ENCODE measurements at places on chromosomes 6 and 20.

- DNase-seq = no peak
Observed at GRCh38 chr20:59663513-59664060, 59.2 kb downstream of the PHACTR3 start.

GRCh38 chr20:51840865-51841264 is 38.5 kb upstream of the SALL4 start:
- DNase-seq = no peak

DNA sequence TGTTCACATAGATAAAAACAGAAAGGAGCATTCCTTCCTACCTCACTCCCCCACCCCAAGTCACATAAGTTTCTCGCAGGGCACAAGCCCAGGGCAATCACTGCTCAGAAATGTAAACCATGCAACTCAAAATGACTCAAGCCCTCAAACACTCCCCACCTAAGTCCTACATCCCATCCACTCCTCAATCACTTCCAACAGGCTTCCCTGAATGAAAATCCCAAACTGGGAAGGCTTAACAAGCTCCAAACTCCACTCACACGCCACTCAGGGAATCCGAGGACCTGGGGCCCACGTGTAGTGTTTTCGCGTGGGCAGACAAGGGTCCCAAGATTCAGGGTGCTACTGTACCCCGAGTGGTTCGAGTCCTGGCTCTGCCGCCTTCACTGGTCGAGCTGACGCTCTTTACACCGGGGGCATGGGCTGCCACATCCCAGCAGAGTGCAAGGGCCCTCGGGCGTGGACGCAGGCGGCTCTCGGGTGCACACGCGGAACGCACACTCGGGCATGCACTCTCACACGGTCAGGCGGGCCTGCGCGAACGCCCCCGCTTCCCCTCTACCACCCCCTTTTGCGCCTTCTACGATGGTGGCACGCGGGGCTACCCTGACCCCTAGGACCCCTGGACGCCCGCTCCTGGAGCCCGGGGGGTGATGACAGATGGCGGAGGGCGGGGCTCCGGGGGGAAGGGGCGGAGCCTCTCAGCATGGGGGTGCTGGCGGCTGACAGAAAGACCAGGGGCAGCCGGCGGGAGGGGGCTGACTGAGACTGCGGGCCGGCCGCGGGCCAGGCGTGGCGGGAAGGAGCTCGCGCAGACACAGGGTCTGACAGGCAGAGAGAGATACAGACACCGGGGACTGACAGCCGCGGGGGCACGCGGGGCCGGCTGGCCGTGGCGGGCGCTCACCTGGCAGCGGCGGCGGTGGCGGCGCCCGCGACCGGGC is 657 bp downstream of the ZHX3 start:
- DNase-seq = peak; percentile 64

GRCh38 chr6:109069746-109070145 is 24.9 kb downstream of the SESN1 start:
- DNase-seq = no peak

- DNase-seq = no peak
Observed at GRCh38 chr6:116159782-116160524, 34.0 kb upstream of the COL10A1 start.

- DNase-seq = no peak
Observed at GRCh38 chr6:71335544-71335943, 46.9 kb downstream of the OGFRL1 start.

DNA sequence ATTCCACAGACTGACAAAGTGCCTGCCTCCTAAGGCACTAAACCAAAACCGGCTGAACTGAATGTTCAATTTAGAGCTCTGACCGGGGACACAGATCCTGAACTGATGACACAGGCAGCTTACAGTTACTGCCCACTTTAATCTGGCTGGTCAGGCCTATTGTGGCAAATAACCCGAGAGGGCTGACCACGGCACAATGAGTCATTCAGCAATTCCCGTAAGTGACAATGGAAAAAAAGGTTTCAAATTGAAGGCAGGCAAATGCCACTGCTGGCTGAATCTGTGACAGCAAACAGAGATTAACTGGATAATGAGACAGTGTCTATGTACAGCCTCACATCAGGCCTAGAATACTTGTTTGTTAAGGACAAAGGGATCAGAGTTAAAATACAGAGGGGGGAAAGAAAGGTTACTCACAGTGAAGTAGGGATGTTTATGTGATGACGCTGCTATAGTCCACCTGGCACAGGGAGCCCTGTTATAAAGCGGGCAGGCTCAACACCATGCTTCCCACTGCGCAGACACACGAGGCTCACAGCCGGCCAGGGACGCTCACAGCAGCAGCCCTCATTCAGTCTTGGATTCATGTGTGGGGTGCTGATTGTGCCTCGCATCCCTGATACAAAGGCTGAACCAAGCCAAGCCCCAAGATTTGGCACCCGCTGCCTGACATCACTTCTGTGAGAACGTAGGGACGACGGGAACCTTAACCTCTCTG is 54.4 kb downstream of the RTN4IP1 start:
- DNase-seq = no peak

- DNase-seq = no peak
Observed at GRCh38 chr20:10625641-10626040, 48.2 kb downstream of the JAG1 start.

GRCh38 chr6:166584853-166585429 is 1.5 kb downstream of the RAMACL start:
- no peak for DNase-seq

DNA sequence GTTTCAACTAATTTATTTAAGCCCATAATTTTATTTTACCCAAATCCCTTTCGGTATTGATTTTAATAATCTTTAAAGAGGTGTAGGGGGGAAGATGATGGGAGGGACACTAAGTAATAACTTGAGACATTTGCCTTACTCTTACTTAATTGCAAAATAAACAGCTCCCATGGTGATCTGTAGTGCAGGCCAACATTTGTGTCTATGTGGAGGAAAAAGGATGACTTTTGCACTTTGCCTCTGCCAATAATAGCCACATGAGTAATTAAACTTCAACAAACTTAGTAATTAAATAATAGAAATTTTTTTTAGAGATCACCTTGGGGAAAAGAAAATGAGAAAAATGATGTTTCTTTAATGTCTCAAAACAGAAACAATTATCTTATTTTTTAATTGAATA is 29.9 kb upstream of the CD2AP start:
- no peak for DNase-seq

DNA sequence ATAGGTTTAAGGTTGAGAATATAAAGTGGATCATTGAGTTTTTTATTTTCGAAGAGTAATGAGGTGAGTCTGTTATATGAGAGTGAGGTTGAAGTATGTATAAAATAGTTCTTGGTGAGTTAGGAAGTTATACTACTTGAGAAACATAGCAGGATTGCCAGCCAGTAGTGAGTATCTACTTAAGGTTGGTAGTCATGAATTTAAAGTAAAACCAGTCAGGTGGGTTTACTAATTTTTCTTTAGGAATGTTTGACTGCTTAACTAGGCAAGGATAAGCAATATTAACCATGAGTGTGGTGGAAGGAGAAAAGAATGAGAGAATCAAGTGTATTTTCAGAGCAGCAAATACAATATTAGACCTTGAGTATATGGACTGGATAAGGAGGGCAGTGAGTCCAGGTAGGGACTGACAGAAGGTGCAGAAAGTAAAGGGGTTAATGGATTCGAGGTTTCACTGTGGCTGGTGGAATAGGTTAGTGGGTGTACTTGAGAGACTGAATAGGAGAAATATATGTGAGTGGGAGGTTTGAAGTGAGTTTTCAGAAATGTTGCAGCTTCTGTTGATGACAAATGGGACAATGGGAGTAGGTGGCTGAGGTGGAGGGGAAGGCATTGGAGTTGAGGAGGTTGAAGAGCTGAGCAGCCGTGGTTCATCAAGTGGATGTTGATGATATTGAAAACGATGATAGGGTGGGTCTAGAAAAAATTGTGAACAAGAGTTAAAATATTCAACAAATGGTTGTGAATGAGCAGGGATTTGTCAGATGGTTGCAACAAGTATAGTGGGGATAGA is 232.5 kb upstream of the ASCC3 start:
- no peak for DNase-seq

- no peak for DNase-seq
Observed at GRCh38 chr20:1994627-1995026, 769 bp upstream of the PDYN start.

DNA sequence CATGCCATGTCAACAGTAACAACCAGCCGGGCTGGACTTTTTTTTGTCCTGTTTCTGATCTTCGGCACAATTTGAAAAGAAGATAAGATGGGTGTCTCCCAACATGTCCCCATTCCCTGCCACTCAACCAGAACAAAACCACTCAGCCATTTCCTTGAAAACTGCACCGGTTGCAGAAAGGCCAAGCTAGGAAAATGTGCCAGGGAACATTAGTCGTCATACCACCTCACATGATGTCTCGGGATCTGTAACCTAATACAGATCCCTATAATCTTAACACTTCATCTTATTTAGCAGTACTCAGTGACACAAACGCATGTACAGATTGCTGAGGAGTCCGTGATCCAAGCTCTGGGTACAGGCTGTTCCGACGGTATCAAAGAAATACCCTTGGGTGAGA is 46.5 kb downstream of the ALDH8A1 start:
- no peak for DNase-seq

- no peak for DNase-seq
Observed at GRCh38 chr20:10453241-10453640, 18.1 kb downstream of the SLX4IP start.

- no peak for DNase-seq
Observed at GRCh38 chr6:42010185-42010891, 40.0 kb upstream of the TAF8 start.

GRCh38 chr6:40791004-40791403 is 203.8 kb upstream of the LRFN2 start:
- DNase-seq = no peak

DNA sequence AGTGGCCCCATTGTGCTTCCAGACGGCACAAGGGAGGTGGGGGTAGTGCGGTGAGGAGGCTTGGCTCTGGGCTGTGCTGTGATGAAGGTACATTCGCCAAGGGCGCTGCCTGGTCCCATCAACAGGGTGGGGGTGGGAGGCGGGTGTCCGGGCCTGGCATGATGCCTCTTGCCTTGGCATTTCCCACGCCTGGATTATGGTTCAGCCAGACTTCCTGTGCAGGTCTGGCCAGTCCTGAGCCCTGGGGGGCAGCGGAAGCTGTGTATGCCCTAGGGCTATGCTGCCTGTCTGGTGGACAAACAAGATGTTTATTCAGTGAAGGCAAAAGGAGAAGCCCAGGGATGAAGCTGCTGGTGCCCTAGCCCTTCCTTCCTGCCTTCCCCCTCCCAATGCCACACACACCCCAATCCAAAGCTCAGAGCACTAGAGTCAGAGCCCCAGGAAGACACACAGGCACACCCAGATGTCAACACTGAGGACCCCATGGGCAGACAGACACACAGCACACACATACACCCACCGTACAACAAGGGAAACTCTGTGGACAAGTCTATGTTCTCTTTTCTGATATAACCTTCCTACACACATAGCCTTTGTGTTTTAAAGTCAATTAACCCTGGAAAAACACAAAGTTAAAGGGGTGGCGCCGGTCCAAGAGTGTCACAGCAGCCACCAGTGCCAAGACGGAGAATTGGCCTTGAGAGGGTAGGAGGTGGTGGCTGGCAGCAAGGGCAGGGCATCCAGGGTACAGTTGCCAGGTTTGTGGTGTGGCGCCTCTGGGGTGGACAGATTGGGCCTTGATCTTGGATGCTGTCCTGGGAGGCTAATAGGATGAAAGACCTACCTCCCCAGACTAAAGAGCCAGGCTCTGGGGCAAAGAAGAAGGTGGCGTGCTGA is 54.7 kb upstream of the SAYSD1 start:
- DNase-seq = no peak

DNA sequence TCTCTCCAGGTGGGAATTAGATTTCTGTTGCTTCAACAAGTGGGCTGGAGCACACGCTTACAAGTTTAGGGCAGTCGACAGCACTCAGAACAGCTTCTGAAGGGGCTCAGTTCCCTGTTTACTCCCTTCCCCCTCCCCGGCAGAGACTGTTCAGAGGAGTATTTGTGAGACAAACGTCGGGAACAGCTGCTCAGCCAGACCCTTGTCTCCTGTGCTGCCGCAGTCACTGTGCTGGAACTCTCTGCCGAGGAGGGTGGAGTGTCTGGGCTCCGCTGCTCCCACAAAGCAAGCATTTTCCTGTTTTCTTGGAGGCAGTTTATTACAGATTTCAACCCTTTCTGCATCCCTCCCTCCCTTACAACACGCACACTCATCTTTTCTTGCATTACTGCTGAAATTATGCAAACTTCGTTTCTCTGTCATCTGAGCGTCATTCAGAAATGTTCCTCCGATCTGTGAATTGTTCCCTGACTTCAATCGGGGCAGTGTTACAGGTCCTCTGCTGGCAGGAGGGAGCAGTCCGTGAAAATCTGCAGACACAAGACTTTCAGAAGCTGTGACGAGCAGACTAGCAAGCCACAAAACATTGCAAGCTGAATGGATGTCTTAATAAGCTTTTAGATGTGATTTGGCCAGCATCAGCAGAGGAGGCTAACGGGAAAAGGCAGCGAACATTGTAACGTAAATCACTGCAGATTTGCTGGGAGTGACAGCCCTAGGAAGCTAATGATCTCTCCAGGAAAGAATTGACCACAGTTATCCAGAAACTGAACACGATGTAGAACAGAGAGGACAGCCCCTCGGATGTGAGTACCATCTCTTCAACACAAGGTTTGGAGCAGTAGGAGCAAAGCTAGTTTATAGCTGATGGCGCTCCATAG is 76.2 kb downstream of the LYRM2 start:
- DNase-seq = no peak

DNA sequence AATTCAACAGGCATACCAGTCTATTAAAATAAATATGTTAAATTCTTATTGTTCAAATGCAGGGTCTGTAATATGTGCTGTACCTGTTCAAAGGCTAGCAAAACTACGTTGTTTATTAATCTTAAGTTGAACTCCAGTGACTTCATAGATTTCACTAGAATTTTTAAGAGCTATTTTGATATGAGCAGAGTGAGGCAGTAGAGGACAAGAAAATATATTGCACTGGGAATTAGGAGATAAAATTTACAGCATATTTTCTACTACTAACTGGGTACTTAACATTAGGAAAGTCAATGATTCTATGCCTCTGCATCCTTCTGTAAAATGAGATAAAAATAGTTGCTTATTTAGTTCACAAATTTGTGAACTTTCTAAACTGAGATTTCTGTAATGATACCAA is 162.2 kb upstream of the BMP5 start:
- DNase-seq = no peak

- no peak for DNase-seq
Observed at GRCh38 chr6:118401325-118401975, 146.6 kb upstream of the PLN start.

DNA sequence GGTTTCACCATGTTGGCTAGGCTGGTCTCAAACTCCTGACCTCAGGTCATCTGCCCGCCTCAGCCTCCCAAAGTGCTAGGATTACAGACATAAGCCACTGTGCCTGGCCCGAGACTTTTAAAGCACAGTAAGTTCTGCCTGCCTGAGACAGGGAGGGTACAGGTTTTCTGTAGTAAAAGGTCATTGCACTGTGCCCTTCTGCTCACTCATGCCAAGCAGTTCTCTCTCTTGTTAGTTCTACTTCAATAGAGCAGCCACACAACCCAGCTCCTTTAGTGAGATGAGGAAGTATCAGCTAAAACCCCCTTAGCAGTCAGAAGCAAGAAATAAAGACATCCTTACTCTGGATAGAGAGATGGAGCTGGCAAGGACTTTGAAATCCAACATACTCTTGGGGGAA is 52.4 kb upstream of the ARMH2 start:
- DNase-seq = no peak
